ENCODE measurements at places on chromosomes 3 and 15.

- no peak for DNase-seq
Measured at GRCh38 chr3:9864200-9864927, 15.7 kb downstream of the CIDEC start.

GRCh38 chr15:25333049-25333448, 105.8 kb downstream of the UBE3A start:
- DNase-seq = no peak

DNA sequence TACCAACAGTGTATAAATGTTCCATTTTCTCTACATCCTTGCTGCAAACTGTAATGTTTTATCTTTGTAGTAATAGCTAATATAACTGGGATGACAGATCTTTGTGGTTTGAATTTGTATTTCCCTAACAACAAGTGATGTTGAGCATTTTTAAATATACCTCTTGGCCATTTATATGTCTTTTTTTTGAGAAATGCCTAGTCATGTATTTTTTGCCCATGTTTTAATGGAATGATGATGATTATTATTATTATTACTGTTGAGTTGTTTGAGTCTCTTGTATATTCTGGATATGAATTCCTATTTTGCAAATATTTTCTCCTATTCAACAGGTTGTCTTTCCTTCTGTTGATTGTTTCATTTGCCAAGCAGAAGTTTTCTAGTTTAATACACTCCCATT, 654.9 kb downstream of the ZPLD1 start:
- DNase-seq = no peak

DNA sequence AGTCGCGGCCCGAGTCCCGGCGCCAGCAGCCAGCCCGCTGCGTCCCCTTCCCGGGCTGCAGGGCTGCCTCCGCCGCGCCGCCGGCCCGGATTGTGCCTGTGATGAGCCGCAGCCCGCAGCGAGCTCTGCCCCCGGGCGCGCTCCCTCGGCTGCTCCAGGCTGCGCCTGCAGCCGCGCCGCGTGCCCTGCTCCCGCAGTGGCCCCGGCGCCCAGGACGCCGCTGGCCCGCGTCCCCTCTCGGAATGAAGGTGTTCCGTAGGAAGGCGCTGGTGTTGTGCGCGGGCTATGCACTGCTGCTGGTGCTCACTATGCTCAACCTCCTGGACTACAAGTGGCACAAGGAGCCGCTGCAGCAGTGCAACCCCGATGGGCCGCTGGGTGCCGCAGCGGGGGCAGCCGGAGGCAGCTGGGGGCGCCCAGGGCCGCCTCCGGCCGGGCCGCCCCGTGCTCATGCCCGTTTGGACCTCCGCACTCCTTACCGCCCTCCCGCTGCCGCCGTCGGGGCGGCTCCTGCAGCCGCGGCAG, 1.2 kb downstream of the CHST2 start:
- DNase-seq = peak; percentile 39

GRCh38 chr3:196423044-196423781, 9.0 kb downstream of the UBXN7 start:
- no peak for DNase-seq

DNA sequence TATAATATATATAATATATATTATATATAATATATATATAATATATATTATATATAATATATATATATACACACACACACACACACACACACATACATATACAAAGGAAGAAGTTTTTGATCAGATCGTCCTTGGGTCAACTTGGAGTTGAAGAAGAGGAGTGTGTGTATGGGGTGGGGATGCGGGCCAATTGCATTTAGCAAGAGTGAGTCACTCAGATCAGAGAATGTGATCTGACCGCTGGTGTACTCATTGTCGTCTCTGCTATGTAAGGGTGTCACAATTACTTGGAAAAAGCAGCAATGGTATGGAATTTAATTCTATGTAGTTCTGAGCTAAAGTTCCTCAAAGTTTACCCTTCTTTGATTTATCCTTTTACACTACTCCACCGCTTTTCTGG, 4.6 kb upstream of the VGLL3 start:
- DNase-seq = no peak

GRCh38 chr3:2023959-2024358, 74.7 kb upstream of the CNTN4 start:
- DNase-seq = no peak

- no peak for DNase-seq
Measured at GRCh38 chr3:71659864-71660591, 65.2 kb downstream of the EIF4E3 start.

DNA sequence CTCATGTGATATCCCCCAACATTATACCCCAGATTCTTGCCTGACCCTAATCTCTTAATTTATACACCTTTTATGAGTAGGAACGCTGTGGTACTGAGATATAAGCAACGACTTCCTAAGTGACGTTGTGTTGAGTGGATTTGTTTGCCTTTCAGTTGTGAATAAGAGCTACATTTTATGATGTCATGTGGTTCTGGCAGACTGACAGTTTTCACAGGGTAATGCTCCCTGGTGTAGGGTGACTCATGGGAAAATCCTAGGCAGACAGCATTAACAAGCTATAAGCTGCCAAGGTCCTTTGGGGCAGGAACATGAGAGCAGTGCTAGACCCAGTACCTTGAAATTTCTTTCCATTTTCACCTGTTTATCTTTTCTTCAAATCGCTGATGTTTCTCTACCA, 11.2 kb downstream of the C3orf52 start:
- peak; percentile 13 for DNase-seq

GRCh38 chr3:141710888-141711616, 27.0 kb upstream of the RNF7 start:
- DNase-seq = no peak

- no peak for DNase-seq
Measured at GRCh38 chr3:180409170-180409569, 192.8 kb upstream of the TTC14 start.

GRCh38 chr3:130260918-130261317, 84.6 kb upstream of the COL6A5 start:
- no peak for DNase-seq

GRCh38 chr3:40994611-40995010, 204.7 kb upstream of the CTNNB1 start:
- no peak for DNase-seq

DNA sequence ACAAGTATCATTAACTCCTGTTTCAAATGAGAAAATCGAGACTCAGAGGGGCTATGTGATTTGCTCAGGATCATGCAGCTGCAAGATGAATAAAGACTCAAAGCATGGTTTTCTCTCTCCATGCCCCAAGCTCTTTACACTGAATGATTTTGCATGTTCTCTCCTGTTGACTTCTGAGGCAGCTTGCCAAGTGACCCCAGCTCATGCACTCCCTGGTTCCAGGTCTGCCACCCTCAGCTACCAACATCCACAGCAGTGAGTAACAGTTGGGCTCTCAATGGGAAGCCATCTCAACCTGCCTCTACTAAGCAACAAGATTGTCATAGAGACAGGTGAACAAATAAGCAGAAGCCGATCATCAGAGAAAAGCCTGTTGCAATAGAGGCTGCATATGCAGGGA, 116.9 kb upstream of the GADL1 start:
- no peak for DNase-seq

DNA sequence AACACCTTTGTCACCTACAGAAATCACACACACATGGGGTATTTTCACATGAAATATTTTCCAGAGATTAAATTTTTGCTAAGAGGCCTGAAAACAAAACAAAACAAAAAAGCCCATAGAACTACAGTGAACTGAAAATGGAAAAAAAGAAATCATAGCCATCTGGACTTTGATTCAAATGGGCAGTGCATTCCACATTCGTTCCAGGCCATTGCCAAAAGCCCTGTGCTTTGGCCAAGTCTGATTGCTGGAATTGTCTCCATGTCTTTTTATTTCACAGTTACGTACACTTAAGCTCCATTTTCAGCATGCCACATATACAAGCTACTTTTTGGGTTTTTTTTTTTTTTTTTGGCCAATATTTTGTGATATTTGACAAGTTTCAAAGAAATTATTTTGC, 47.1 kb downstream of the TFG start:
- DNase-seq = no peak

GRCh38 chr3:20080956-20081554, 40.8 kb downstream of the KAT2B start:
- peak; percentile 35 for DNase-seq

DNA sequence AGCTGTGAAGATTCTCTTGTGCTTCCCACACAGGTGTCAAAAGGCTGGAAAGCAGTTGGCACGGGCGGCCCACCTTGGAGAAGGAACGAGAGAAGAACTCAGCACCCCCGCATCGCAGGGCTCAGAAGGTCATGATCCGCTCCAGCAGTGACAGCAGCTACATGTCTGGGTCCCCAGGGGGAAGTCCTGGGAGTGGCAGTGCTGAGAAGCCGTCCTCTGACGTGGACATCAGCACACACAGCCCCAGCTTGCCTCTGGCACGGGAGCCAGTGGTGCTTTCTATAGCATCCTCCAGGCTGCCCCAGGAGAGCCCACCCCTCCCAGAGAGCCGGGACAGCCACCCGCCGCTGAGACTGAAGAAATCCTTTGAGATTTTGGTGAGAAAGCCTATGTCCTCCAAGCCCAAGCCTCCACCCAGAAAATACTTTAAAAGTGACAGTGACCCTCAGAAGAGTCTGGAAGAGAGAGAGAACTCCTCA, 31.4 kb downstream of the STARD5 start:
- DNase-seq = peak; percentile 39

DNA sequence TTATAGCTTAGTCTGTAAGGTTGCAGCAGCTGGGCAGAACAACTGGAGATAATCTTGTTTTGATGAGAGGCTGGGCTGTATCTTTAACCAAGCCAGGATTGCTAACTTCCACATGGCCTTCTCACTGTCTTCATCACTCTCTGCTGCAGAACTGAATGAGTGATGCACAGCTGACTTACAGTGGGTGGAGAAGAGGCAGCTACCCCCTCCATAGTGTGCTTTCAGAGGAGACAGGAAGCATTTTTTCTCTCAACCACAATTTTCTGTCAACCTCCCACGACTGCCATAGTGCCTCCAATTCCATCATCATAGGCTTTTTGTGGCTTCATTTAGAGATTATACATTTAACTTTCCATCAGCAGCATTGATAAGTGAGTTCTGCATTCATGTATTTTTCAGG, 168.2 kb downstream of the CLSTN2 start:
- no peak for DNase-seq

DNA sequence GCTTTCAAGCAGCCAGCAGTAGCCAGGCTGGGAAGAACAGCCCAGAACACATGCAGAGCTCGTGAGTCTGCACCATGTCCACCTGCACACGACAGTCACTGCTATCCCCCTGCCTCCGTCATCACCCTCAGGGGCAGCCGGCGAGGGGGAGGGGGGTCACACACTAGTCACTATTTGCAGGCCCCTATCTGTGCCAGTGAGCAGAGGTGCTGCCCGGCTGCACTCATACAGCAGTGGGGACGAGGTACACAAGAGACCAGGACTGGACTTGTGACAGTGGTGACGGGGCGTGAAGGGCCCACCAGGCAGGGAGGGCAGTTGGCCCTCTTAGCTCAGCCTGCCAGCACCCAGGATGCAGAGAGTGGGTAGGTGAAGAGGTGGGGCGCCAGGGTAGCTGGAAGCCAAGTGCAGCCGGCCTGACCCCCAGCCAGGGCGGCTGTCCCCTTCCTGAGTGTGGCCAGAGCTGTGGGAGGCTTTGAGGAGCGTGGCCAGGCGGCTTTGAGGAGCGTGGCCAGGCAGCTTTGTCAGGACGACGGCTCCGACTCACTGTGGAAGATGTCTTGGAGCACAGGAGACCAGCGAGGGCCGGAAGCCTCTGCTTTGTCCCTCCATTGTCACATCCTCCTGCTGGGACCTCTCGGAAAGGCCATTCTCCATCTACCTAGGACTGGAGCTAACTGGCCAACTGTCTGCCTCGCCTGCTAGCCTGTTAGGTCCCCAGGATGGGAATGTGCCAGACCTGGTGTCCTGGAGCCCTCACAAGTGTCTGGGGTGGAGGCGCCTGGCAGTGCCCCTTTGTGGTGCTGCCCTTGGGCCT, 52.1 kb upstream of the FGD5 start:
- DNase-seq = no peak

DNA sequence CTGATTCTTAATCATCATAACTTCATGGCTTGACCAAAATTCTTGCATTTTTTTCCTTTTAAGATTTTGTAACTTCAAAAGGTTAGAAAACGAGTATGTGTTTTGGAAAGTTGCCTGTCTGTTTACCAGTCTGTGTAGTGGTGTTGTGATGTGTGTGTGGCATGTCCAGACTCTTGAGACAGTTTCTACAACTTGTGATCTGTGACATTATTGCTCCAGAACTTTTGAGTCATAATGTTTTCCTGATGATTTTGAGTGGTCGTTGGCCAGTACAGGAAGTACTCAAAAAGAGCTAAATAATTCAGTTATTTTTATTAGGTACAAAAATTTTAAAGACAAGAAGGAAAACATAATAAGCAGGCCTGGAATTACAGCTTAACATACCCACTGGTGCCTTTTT, 229.0 kb upstream of the C2CD4B start:
- DNase-seq = no peak

DNA sequence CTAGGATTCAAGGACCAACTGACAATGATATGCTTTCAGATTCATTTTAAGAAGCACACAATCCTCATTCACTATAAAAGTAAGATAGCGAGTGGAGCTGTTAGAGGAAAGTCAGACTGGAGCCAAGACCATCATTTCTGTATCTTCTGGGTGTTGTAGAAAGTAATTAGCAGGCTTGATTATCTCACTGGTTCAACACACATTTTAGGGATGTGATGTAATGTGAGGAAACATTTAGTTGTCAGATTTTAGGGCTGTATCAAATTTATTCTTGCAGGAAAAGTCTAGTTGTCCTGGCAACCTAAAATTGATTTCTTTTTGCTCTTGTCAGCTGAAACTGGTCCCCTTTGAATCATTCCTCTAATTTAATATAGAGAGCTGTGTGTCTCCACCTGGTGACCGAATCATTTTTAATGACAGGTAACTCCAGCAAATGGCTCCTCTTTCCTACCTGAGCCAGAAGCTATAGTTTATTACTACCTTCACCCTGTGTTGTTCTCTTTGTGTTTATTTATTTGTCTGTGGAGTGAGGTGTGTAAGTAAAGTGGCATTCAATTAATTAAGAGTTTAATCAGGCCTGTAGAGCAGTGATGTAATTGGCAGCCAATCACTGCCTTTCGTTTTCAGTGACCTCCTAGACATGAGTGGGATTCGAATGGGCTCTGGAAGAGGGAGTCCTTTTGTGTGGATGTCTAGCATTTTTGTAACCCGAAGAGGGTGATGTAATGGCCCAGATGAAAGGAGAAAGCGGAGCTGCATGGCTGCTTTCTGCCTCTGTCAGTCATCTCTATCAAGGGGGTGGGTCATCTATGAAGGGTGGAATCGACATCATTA, 125.8 kb downstream of the LPP start:
- no peak for DNase-seq

Measured in activated naive CD4-positive, alpha-beta T cell treated with Interleukin-2 at 50 U/mL for 16 hours (primary cell).